Iris pigment epithelial cell (primary cell): ENCODE measurements at places on chromosomes 11 and 22.

- no peak for DNase-seq
Observed at GRCh38 chr11:83004746-83005556, 66.7 kb downstream of the RAB30 start.

DNA sequence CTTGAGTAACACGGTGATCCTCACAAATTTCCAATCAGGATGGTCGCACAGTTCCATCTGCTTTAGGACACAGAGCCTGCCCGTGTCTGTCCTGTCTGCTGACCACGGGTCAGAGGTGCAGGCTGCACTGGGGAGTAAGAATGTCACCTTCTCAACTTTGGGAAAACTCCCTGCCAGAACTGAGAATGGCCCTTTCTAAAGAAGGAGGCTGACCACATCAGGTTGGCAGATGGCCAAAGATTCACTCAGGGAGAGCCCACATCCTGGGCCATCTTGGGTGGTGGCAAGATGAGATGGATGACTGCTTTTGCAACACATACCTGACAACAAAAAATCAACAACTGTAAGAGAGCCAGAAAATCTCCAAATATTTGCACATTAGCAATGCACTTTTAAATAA is 101.9 kb downstream of the IGLL1 start:
- peak; percentile 4 for DNase-seq

DNA sequence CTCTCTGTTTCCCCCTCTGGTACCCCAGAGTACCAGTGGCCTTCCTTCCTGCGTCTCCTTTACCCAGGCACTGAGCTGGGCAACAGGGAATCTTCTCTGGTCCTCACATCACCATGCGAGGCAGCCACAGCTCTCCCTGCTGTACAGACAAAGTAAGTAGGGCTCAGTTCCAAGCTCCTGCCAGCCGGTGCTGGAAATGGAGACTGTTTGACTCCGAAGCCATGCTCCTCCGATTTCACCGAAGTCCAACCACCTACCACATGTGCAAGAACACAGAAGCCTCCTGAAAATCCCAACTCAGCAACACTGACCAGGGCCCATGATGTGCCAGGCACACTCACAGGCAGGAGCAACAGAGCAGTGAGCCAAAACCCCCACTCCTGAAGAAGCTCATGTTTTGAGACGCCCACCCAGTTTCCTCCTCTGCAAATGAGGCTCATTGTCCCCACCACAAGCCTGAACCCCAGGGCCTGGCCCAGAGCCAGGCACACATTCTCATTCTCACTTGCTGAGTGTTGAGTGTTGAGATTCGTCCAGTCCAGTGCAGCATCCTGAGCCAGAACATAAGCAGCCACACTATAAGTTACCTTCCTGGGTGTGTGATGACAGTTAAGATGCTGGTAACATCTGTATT is 156.0 kb downstream of the MPPED1 start:
- DNase-seq = no peak

DNA sequence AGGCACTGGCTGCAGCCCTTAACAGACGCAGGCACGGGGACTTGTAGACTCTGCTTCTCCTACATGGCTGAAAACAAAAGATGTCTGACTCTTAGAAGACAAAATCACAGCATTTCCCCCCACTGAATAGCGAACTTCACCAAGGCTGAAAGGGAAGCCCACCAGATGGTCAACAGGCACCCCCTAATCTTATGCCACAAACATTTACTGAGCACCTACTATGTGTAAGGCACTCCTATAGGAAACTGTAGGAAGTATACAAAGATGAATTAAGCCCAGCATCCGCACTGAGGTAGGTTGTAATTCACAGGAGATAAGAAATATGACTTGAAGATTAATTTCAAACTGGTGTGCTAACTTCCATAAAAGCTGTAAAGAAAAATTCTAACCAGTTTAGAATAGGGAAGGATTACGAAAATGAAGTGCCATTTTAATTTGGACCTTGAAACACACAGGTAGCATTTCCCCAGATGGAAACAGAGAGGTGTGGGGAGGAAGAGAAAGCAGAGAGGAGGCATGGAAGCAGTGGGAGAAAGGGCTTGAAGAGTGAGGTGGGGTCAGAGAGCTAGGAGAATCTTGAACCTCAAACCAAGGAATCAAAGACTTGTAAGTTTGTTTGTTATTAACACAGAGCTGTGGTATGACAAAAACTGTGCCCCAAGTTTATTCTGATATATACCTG is 38.1 kb downstream of the NUMA1 start:
- no peak for DNase-seq

GRCh38 chr11:134637091-134638015 is 225.3 kb upstream of the B3GAT1 start:
- no peak for DNase-seq

- DNase-seq = no peak
Observed at GRCh38 chr11:132471466-132471865, 1060.8 kb downstream of the OPCML start.

DNA sequence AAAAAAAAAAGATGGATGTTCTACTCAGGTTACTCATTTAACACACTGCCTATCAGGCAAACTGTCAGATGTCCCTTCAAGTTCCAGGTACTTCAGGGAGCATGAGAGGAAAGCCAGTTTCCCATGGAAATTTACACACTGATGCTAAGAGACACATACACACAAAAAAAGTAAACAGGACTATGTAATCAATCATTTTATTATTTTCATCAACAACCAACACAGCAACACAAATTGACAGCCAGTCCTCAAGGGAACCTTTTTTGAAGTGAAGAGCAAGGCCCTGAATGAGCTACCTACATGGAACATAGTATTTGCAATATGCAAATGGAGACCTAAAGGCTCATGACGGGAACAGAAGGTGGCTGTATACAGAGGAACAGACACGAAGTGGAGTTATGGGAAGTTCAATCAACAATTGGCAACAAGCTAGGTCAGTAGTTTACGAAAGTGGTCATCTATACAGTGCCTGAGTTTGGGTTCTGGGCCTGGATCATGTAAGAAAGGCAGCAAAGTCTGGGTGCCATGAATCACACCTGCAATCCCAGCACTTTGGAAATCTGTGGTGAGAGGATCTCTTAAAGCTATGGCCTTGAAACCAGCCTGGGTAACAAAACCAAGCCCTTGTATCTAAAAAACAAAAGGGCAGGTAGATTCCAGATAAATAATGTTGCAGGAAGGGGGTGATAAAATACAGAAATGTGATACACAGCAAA is 12.6 kb upstream of the WDR74 start:
- DNase-seq = no peak

- no peak for DNase-seq
Observed at GRCh38 chr22:38304526-38304925, 12.7 kb downstream of the CSNK1E start.

GRCh38 chr11:71182791-71183677 is 69.3 kb downstream of the SHANK2 start:
- no peak for DNase-seq

- no peak for DNase-seq
Observed at GRCh38 chr11:64466115-64466718, 107.3 kb downstream of the RPS6KA4 start.

GRCh38 chr11:11034476-11034875 is 176.6 kb upstream of the ZBED5 start:
- no peak for DNase-seq

DNA sequence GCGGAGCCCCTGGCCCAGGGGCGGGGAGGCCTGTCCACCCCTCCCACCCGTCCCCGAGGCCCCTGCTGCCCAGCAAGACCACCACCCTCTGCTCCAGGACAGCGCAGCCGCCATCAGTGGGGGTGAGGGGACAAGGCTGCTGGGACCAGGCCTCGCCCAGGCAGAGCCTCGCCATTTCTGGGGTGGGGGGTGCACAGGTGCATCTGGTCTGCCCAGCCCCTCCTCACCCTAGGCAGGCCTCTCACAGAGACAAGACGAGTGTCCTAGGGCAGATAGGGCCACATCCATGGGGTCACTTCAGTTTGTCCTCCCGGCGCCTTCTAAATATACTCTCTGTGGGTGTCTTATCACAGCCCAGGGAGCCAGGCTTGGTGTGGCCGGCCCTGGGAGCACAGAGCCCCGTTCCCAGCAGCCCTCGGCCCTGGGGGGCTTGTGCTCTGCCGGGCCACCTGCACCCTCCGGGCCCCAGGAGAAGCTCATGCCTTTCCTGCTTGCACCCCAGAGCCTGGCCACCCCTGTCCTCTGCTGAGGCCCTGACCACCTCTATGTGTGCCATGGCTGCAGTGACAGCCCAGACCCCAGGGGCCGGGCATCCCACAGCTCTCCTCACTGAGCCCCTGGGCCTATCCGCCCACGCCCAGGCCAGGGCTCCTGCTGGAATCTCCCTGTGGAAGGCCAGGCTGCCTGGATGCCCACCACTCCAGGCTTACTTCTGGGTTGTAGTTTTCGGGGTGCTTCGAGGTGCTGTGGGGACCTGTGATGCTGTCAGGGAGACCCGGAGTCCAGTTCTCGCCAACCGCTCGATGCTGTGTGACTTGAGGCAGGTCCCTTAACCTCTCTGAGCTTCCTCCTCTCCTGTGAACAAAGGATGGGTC is 70.8 kb downstream of the KCNQ1 start:
- DNase-seq = no peak

GRCh38 chr11:69359735-69360480 is 66.0 kb downstream of the MYEOV start:
- DNase-seq = peak; percentile 92

DNA sequence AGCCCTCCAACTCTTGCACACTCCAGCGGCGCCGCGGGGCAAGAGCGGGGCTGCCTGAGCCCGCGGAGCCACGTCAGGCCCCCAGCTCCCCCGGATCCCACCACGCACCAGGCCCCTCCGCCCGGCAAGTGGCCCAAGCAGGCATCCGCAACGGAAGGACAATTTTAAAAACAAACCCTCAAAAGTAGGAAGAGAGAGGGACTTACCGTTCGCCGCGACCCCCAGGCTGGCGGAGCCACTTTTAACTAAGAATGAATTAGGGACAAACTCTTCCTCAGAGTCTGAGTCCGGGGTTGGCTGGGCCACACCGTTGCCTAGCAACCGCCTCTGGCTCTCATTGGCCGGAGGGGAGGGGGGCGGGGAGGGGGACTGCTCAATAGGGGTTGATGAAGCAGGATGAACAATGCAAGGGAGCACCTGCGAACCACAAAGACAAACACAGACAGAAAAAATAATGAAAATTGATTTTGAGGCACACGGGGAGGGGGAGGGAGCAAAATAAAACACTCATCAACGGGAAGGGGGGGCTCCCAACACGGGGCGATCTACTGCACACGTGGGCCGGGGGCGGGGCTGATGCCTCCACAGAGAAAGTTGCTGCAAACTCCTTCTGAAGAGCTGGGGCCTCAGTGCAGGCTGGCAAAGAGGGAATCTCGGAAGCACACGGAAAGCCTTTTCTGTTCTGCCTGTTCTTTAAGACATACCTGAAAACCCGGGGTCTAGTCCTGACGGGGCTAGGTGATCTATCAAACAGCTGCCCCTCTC is 387.5 kb upstream of the NARS2 start:
- peak; percentile 30 for DNase-seq

DNA sequence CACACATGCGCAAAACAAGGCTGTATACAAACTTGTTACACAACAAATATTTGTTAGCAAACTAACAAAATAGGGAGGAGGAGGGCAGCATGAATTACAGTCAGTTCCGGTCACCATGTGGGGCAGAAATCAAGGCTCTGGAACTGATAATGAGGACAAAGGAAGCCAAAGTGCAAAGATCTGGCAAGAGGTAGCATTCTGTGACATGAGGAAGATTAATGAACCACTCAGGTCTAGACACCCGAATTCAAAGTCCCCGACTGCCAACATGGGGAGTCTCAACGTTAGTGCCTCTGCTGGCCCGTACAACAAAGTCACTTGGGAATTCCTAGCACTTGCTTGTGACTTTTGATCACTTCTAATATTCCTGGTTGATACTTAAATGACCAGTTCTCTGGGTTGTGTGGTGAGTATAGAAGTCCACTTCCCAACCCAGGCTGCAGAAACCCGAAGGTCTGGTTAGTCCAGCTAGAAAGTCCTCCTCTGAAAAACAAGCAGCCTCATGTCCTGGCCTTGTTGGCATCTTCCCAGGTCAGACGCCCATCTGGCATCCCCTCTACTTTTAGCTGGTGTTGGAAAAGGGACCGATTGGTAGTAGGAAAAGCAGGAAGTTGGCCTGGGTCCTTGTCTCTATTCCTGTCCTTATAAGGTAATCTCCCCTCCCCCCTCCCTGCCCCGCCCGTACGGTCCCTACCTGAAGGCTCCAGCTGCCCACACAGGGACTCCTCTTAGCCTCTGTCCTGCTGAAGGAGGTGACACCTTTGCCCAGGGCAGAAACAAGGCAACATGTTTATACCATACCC is 1.6 kb downstream of the SUN2 start:
- DNase-seq = no peak

DNA sequence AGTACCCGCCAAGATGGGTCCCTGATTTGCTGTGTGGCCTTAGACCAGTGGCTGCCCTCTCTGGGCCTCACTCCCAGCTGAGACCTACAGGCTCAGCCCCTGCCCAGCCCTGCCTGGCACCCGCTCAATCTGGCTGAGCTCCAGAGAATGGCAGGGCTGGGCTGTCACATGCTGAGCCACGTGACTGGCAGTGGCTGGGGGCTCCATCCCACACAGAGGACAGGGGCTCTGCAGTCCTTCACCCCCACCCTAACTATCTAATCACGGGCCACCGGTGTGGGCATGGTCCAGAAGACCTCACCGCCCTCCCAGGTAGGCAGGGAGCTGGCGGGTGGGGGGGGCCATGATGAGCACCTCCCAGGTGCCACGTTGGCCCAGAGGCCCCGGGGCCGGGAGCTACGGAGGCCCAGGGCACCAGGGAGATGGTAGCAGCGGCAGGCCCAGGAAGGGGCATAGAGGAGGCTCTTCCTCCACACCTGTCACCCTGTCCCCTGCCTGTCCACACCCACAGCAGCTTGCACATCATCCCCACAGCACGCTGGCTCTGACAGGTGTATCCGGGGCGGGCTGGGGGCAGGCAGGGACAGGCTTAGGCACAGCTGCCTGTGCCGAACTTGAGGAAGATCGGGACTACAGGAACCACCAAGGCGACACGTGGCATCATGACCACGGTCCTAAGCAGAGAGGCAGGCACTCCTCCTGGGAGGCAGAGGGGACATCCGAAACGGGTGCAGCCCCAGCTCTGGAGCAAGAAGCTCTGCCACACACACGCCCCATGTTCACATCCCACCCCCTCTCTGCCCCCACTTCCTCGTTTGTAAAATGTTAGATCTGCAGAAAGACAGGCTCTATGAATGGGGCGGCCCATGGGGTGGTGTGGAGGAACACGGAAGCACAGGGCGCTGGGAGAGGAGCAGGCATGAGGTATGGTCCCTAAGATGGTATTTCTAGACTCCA is 1.5 kb upstream of the ALDH3B1 start:
- DNase-seq = no peak

DNA sequence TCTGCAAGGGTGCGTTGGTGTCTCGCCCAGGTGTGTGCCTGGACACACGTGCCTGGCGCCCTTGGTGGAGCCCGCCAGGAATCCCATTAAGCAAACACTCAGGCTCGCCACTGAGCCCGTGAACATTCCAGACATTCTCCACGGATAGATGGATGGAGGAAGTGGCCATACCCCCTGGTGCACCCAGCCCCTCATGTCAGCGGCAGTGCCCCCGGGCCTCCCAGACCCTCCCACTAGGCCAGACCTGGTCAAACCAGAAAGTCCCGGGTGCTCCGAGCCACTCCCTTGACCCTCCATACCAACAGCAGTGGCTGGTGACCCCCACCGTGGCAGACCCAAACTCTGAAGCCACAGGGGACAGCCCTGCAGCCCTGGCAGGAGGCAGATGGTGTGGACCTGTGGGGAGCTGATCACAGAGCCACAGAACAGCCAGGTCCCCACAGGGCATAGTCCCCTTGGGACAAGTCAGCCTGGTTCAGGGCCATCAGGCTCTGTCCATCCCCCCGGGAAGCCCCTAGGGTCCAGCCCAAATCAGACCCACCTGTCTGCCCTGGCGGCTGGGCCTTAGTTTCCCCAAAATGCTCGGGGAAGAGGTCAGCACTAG is 1.9 kb downstream of the EPS8L2 start:
- no peak for DNase-seq

- DNase-seq = no peak
Observed at GRCh38 chr11:120330045-120330444, 4.9 kb downstream of the TLCD5 start.

- no peak for DNase-seq
Observed at GRCh38 chr11:131653260-131653659, 282.8 kb downstream of the NTM start.
